ENCODE measurements at places on chromosomes 12 and 14.
A peak's percentile ranks its signal among the peaks of the same experiment; 100 is the strongest.

GRCh38 chr14:99626041-99626648 lies 18.8 kb upstream of the HHIPL1 start:
- DNase-seq = no peak

GRCh38 chr12:91629440-91629839 lies 446.8 kb upstream of the DCN start:
- DNase-seq = no peak

- DNase-seq = peak; percentile 92
These were observed 1.8 kb upstream of the RHOF start for GRCh38 chr12:121795034-121795968.

DNA sequence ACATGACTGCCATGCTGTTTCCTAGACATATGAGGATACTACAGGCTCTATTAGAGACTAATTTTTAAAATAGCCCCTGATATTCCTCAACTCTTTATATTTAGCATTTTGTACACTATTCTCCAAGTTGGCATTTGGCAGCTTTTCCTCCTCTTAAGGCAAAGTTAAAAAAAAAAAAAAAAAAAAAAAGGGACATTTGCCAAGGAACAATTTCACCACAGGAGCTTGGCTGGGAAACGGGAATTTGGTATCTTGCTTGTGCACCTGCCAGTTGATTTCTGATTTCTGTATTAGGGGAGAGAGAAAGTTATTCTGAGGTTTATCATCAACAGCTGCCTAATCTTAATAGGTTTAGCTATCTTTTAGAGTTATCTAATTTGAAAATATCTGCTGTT lies 87.2 kb downstream of the CAND1 start:
- DNase-seq = no peak

DNA sequence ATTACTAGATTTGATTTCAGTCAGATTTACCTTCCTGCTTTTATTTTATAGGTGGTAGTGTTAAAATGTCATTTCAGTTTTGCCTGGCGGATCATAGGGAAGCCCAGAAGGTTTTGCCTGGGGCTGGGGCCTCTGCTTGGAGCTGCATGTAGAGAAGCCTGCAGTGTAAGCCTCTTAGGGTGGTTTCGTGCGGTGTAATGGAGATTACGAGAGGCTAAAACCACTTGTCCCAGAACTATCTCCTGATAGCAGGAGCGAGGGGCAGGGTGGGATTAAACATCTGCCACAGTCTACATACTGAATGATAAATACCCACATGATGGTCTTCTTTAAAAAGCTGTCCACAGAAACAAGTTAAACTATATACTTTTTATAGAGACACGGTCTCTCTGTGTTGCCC lies 35.0 kb upstream of the DICER1 start:
- no peak for DNase-seq

DNA sequence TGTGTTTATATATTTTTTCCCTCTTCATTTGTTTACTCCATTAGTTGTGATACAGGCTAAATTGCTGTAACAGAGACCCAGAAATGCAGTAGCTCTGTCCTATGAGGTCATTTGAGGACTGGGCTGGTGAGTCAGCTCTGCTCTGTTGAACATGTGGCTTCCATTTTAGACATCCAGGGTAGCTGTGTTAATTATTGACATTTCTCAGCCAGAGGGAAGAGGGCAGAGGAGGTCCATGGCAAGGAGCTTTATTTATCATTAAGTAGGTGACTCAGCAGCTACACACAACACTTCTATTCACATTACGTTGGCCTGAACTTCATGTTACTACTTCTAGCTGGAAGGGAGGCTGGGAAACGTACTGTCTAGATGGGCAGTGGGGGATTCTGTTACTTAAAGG lies 85.4 kb downstream of the PTCSC3 start:
- DNase-seq = no peak

GRCh38 chr12:7091171-7091570 lies 1.1 kb downstream of the C1R start:
- no peak for DNase-seq

GRCh38 chr12:113040722-113041171 lies 15.8 kb upstream of the DTX1 start:
- DNase-seq = no peak

DNA sequence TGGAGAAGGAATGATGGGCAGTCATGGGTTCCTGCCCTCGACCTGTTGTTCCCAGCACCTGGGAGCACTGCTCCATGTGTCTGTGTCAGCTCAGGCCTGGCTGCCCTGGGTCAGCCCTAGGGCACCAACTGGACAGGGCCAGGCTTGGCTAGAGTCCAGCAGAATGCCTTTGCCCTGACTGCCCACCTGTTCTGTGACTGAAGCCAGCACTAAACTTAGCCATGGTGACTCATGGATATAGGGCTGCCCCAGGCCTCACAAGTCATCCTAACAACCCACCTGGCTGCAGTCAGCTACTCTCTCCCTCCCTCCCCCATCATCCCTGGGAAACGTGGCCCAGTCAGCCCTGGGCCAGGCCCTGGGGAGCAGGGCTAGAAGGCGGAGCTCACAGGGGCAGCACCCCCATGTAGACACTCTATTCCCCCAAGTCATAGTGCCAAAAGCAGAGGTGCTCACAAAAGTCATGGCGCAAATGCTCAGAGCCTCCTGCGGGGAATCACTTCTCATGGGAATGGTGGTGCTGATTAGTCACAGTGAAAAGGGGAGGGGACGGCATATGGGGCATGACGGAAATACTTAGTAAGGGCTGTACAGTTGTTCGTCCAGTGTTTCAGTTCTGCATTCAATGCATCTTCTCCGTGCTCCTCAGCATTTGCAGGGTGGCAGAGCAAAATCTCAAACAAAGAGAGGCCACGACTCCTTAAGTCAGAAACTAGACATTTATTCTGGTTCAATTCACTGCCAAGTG lies 52.0 kb upstream of the NTF3 start:
- peak; percentile 39 for DNase-seq

GRCh38 chr14:101820283-101820798 lies 58.8 kb downstream of the PPP2R5C start:
- no peak for DNase-seq
